ENCODE measurements at places on chromosomes 16 and 17.

GRCh38 chr16:24539850-24540601 is 660 bp downstream of the RBBP6 start:
- DNase-seq: peak; percentile 46

DNA sequence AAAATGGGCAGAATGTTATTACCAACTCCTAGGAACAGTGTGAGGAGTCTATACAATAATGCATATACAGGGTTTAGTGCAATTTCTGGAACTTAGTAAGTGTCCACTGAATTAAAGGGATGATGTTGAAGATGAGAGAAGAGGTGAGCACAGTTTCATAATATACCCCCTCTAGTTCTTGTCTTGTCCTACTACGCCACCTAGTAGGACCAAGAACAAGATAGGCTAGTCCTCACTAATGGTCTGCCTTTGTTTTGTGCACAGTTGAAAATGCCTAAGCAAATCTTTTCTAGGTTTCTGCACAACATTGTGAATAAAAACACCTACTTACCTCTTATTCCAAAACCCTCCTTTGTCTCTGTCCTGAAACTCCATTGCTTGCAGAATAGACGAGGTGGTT is 670.2 kb downstream of the CDH8 start:
- DNase-seq: no peak

DNA sequence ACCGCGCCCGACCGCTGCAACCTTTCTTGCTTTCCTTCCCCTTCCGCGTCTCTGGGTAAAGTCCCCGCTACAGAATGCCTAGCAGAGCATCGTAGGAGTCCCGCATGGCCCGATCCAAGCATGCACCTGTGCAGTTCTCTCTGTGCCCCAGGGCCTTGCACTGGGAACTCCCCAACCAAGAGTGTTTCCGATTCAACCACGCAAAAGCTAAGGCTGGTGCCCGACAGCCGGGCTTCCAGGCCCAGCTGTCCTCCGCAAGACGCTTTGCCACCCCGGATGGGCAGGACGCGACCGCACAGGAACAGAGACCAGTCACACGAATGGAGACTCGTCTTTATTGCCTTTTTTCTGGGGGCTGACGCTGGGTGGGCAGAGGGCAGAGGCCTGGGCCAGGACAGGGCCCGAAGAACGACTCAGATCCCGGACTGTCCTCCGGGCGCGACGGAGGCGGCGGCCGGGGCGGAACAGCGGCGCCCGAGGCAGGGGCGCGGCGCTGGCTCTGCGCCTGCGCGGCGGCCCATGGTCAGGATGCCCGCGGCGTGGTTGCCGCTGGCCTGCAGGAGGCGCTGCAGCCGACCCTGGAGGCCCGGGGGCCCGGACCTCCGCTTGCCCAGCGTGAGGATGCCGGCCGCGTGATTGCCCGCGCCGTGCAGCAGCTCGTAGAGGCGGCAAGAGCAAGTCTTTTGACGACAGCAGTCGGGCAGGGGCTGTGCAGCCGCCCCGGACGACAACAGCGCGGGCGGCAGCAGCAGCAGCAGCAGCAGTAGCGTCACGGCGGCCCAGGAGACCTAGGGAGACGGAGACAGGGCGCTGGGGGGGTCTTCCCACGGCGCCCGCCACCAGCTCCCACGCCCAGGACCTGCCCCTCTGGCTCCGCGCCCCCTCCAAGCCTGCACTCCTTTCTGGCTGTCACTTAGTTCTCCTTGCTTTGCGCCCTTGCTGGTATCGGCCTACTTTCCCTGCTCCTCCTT is 1.2 kb downstream of the HCRT start:
- peak; percentile 64 for DNase-seq

DNA sequence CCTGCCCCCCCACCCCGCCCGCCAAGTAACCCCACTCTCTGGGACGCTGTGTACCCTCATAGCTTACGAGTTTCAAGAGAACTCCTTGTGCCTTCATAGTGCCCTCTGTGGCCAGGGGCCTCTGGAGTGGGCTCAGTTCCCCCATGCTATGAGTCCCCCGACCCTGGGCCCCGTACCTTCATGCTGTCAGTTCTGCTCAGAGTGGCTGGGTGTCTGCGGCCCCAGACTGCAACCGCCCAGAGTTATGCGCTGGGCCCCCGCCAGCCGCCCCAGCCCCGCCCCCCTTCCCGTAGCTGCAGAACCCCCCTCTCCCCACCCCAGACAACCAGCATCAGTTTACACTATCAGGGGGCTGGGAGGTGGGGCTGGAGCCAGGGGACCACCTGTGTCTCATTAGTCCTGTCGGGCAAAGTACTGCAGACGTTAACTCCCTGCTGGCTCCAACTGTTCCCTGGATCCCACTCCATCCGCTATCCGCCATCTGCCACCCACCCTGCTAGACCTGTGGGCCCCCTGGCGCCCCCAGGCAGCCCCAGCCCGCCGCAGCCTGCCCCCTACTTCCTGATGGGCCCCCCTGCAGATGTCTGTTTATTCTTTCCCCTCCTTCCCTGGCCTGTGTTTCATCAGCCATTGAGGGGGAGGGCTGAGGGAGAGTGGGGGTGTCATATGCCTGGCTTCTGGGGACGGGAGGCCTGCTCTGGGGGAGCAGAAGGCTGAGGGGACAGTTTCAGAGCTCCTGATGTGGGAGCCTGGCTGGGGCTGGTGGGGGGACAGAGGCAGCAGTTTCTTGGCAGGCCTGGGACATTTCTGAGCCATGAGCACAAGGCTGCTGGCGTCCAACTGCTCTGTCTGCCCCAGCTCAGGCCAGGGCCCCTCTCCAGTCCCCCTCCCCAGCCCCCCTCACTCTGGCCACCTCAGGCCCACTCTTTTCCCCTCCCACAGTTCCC is at the start of gene MFAP4:
Gene MFAP4 (minus strand): TSS at position 217 of the 947 bp plus-strand sequence. CDS start 35 bp downstream, at position 182.
- no peak for DNase-seq

DNA sequence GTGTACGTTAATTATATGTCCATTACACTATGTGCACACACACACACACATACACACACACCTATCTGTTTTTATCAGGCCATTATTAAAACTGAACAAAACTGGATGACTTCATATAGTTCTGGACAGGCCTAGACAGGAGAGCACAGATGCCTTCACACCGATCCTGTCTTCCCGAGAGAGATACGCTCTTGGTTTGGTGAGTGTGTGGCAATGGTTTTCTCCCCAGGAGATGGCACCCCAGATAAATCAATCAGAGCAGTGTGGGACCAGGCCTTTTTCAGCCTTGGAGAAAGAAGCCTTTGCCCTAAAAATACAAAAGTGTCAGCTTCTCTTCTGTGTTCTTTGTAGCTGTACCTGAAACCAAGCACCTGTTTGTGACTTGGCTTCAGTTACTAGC is 83.7 kb downstream of the CPPED1 start:
- no peak for DNase-seq

DNA sequence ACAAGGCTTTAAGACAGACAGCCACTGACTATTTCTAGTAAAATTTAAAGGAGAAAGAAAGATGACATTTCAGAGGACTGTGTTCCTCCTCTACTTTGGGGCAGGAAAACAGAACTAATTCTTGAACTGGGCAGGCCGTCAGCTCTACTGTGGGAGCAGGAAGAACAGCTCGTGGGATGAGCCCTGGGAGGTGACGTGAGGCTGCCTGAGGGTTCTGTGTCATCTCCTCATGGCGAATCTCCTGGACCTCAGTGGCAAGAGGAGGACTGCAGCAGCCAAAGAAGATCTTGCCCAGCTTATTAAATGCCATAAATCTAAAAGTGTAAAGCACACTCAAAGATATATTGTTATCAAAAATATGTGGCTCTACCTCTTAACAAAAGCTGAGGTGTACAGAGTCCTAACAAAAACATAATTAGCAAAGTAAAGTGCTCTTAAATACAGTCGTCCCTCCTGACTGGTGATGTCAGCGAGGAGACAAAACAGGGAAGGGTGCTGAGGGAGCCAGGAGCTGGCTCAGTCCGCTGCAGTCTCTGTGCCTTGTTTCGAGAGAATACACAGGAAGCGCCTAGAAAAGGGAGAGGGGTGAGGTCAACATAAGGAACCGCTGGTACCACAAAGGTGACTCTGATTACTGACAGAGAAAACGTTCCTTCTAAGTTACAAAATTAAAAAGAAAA is 58.0 kb downstream of the CREBBP start:
- DNase-seq: no peak

- no peak for DNase-seq
Measured at GRCh38 chr16:81814751-81815428, 35.8 kb downstream of the PLCG2 start.

DNA sequence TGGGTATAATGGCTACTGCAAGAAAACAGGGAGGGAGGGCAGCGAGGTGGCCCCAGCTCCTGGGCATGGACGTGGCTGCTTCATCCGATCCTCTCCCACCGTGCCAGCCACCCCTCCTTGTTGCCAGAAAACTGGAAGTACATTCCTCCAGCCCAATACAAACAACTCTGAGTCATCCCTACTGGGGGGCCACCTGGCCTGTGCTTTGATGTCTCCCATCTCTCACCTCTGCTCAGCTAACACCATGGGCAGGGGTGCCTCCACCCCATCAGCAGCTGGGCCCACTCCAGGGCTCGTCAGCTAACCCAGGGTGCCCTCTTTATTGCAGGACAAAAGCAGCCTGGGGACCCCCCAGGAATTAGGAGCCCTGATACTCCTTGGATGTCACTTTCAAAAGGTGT is 2.0 kb downstream of the RHBDF2 start:
- DNase-seq: no peak
